ENCODE measurements at places on chromosomes 12 and 14.

- DNase-seq, result no peak
Measured at GRCh38 chr14:106318700-106319099, 792.3 kb downstream of the TMEM121 start.

GRCh38 chr12:132449565-132450417 is 40.2 kb upstream of the FBRSL1 start:
- no peak for DNase-seq

GRCh38 chr14:70170976-70171375 is 17.8 kb downstream of the SLC8A3 start:
- no peak for DNase-seq

DNA sequence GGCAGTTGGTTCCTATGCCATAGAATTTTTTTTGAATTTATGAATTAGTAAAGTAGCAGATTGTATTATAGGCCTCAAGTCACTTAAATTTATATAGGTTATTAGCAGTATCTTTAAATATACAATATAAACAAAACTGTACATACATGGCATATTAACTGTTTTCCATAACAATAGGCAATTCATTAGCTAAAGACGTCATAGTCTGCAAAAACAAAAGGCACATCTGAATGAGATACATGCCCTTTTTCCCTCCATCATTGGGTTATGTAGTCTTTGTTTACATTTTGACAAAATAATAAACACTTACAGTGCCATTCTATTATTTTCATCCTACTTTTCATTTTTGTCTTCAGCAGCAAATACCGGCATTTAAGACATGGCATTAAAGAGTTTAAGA is 1.1 kb upstream of the VCPKMT start:
- no peak for DNase-seq

DNA sequence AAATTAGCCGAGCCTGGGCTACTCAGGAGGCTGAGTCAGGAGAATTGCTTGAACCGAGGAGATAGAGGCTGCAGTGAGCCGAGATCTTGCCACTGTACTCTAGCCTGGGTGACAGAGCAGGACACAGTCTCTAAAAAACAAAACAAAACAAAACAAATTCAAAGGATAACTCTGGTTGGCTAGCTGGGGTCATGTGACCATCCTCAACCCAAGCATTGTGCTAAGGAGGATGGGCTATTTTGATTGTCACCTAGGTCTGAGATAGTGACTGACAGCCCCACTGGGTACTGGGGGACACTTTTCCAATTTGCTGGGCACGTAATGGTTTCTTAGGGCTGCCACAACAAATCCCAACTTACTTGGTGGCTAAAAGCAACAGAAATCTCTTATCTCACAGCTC is 11.9 kb downstream of the DGLUCY start:
- DNase-seq, result no peak

GRCh38 chr14:98417001-98417400 is 855.0 kb downstream of the BCL11B start:
- no peak for DNase-seq

- DNase-seq, result no peak
Measured at GRCh38 chr14:83873669-83874068, 1656.3 kb upstream of the FLRT2 start.

DNA sequence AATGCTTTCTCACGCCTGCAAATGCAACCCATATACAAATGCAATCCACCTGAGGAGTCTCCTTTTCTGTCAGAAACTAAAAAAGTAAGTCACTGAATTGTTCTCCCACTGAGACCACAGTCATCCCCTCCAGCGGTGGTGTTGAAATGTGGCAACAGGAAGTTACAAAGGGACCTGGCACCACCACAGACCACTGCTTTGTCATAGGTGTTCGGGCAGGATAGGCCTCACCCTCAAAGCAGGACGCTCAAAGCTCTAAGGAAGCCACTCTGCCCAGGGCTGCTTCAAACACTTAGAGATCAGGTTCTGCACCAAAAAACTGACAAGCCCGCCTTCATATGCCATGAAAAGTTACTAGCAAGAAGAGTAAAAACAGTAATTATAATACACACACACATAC is 11.3 kb downstream of the PHLDA1 start:
- peak; percentile 64 for DNase-seq

DNA sequence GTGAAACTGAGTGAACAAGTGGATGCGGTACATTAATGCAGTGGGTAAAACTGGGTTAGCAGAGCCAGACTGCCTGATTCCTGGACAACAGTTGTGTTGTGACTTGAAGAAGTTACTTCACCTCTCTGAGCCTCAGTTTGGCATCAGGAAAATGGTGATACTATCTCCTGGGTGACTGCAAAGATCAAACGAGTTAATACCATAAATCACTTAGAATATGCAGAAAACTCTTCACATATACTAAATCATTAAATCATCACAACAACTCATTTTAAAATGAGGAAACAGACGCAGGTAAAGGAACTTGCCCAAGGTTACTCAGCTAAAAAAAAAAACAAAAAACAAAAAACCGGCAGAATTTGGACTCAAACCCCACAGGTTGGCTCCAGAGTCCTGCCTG is 811 bp downstream of the MTERF2 start:
- DNase-seq, result no peak

- DNase-seq, result no peak
Measured at GRCh38 chr14:73762375-73762822, 48.2 kb upstream of the PNMA1 start.
